Urinary bladder (tissue), 4 donors: ENCODE measurements at places on chromosomes 5 and 9. TPM values are rescaled to one million over a fixed set of nuclear protein-coding genes. Genes with fewer than 3 reads are reported as not detected.

The TMEM171 gene
- total RNA-seq = not detected

The IRGM gene
- total RNA-seq = not detected

The SPATA31A3 gene
- not detected for total RNA-seq

The CNTLN gene
- 49.3 TPM for total RNA-seq

The ZNF454 gene
- 10.6 TPM for total RNA-seq

The PKD2L2 gene
- total RNA-seq = 0.21 TPM

The IFNB1 gene
- not detected for total RNA-seq

The CLIC3 gene
- 3.6 TPM for total RNA-seq

The CCDC192 gene
- total RNA-seq = not detected

The DEPDC1B gene
- 8.4 TPM for total RNA-seq

The C5orf58 gene
- not detected for total RNA-seq

DNA sequence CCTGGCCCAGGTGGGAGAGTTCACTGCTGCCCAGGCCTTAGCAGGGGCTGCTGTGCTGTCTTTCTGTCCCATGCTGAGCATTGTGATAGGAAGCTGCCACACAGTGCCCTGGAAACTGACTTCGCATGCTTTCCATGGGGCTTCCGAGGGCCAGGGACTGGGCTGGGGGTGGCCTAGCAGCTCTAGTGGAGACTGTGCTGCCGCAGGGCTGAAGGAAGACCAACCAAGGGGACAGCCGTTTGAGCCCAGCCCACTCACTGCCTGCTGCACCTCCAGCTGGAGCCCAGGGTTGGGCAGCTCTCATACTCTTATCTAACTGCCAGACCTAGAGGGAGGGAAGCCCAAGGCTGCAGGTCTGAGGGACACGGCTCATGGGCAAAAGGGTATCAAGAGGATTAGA is 79.2 kb downstream of the RGS3 start:
- no peak for DNase-seq

- DNase-seq = no peak
These were observed 60.2 kb upstream of the SLC25A51 start for GRCh38 chr9:37963936-37964739.

- DNase-seq = no peak
These were observed 478 bp upstream of the GGTA1 start for GRCh38 chr9:121500165-121500478.

DNA sequence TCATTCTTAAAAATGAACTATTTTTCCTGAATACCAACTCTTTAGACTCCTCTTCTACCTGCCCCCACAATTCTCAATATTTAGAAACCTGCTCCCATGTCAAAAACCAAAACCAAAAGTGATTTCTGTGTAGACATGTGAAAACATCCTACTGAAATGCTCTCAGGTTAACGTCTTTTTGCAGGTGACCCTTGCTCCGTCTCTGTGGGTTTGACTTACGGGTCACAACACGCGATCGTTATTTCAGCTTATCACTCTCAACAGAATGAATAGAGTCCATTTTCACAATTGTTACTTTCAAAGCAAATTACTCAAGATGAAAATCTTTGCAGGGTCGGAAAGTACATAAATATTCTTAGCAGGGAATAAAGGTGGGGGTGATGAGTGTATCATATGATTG is 456.3 kb upstream of the SGCD start:
- DNase-seq = no peak

DNA sequence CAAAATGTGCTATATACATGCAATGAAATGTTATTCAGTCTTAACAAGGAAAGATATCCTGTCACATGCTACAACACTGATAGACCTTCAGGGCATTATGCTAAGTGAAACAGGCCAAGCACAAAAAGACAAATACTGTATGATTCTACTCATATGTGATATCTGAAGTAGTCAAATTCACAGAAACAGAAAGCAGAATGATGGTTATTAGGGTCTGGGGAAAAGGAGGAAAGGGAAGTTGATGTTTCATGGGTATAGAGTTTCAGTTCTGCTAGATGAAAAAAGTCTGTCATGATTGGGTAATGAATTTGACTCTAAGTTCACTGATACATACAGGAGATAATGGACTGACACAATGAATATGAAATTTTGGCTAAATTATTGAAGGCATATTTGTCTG is 11.2 kb upstream of the RIC1 start:
- no peak for DNase-seq

- DNase-seq = no peak
These were observed 447 bp downstream of the CRAT start for GRCh38 chr9:129109952-129110739.

DNA sequence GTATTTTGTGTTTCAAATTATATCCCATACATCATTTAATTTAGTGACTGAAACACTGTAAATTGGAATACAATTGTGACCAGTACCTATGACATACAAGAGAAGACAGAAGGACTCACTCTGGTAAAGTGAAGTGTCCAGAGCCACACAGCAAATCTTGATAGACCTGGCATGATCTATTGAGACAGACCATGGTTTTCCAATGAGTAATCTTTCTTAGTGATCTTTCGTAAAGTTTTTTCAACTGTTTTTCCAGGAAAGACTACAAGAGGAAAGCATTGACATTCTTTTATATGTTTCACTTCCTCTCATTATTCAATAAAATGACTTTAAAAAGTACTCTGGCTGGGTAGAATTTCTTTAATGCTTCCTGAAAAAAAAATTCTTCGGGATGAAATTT is 43.3 kb upstream of the ALDH1A1 start:
- DNase-seq = no peak

GRCh38 chr5:9774472-9775079 is 144.4 kb upstream of the TAS2R1 start:
- no peak for DNase-seq

- DNase-seq = no peak
These were observed 73.8 kb upstream of the XPA start for GRCh38 chr9:97770808-97771372.

DNA sequence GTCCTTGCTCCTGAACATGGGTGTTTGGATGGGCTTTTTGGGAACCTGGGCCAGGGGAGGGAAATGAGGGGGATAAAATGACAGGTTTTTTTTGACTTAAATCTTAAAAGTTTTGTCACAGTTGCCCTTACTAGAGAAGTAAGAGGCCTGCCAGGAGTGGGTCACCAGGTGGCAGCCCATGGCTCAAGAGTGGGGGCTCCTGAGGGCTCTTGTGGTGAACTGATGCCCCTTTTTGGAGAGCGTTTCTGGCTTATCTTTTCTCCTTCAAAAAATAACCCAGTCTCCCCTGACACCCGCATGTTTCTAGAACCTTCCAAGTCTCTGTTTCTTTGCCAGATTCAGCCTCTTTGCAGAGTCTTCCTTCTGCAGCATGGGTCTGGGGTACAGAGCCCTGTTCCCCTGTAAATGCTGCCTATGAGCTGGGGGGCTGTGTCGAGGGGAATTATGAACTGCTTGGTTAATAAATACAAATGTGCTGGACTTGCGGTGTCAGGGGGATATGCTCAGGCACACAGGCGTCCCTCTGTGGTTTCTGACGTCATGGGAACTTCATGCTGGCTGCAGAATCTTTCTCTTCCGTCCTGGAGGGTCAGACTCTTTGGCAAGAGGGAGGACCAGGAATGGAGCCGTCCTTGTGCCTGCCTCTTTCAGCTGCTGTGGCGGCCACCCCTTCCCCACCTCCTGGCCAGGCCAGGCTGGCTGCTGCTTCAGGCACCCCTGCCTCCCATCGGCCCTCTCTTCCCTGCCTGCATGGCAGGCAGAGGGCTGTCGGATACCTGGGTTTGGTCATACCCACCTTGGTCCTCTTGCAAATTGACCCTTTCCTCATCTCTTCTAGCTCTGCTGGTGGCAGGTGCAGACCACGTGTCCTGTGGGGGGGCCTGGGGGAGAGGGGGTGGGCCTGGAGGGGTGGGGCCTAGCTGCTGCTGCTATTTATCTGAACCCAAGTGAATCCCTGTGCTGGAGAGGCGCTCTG is 30.1 kb downstream of the PTPA start:
- no peak for DNase-seq

DNA sequence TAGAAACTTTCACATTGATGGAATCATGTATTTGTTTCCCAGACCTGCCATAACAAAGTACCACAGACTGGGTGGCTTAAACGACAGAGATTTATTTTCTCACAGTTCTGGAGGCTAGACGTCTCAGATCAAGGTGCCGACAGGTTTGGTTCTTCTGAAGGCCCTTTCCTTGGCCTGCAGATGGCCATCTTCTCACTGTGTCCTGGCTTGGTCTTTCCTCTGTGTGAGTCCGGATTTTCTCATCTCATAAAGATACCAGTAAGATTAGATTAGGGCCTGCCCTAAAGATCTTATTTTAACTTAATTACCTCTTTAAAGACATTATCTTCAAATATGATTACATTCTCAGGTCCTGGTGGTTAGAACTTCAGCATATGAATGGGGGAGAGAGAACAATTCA is 5.8 kb downstream of the USP20 start:
- DNase-seq = no peak

- DNase-seq = no peak
These were observed 29.9 kb downstream of the RUSC2 start for GRCh38 chr9:35519692-35520363.

GRCh38 chr5:165143741-165144140 is 1638.3 kb downstream of the MAT2B start:
- DNase-seq = no peak

GRCh38 chr5:107930092-107930491 is 259.4 kb upstream of the EFNA5 start:
- no peak for DNase-seq

GRCh38 chr9:70816316-70816715 is 305.1 kb downstream of the TRPM3 start:
- no peak for DNase-seq

DNA sequence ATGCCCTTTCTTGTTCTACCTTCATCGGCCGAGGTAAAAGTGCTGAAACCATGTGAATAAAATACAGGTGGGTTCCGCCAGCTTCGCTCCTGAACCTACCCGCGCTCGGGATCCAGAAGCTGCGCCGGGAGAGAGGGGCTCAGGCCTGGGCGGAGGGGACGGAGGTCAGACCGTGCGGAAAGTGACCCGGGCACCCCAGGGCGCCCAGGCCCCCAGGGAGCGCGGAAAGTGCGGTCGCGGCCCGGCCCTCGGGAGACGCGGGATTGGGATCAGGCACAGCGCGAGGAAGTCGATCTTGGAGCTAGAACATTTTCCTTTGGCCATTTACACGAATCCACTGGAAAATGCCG is 329 bp downstream of the SYK start:
- no peak for DNase-seq

GRCh38 chr5:1108865-1109174 is 3.0 kb downstream of the SLC12A7 start:
- no peak for DNase-seq

DNA sequence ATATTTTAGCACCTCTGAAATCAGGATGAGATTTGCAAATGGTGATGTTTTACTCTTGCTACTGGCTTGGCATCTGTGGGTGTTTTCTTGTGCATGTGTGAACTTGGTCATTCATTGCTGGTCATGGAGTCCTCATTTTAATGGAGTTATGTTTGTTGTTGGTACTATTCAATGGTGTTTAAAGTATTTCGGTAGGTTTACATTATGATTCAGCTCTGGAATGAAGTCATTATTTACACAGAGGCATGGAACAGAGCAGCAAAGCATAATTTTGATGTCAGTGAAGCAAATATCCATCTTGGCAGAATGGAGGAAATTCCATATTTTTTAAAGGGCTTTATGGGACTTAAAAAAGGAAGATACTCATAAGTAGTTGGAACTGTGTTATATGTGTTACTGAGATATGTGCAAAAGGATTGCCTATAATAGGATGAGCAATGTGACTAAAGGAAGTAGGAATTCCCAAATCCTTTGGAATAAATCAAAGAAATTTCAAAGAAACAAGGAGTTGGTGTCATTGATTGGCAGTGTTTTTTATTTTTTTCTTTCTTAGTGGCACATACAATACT is 147.4 kb downstream of the ACTBL2 start:
- DNase-seq = no peak

DNA sequence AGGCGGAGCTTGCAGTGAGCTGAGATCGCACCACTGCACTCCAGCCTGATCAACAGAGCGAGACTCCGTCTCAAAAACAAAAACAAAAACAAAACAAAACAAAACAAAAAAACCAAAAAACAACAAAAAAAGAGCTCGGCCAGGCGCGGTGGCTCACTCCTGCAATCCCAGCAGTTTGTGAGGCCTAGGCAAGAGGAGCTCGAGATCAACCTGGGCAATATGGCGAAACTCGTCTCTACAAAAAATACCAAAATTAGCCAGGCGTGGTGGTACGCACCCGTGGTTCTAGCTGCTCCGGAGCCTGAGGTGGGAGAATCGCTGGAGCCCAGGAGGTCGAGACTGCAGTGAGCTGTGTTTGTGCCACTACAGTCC is 20.2 kb downstream of the TRIM7 start:
- DNase-seq = no peak

DNA sequence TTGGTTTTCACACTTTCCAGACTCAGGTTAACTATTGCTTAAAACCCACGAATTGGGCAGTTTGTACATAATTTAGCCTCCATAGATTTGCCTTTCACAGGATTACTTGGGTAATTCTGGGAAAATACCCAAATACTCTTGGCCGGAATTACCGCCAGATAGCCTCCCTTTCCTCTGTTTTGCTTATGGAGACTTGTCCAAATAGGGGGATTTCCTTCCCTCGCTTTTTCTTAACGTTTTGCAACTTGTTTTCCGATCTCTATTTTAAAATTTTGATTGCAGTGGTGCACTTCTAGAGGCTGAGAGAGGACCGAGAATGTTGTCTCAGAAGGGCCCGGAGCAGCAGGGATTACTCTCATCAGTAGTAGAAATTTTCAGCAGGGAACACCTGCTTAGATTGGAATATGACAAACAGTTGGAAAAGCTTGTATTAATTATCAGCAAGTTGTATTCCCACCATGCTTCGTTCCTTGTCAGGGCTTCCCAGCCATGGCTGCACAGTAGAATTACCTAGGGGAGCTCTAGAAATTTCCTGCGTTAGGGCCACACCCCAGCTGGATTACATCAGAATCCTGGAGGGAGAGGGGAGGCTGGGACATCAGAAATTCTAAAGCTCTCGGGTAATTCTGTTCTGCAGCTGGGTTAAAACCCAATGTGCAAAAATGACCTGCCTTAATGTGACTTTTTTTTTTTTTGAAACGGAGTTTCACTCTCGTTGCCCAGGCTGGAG is 329.1 kb downstream of the SH3GL2 start:
- DNase-seq = no peak

DNA sequence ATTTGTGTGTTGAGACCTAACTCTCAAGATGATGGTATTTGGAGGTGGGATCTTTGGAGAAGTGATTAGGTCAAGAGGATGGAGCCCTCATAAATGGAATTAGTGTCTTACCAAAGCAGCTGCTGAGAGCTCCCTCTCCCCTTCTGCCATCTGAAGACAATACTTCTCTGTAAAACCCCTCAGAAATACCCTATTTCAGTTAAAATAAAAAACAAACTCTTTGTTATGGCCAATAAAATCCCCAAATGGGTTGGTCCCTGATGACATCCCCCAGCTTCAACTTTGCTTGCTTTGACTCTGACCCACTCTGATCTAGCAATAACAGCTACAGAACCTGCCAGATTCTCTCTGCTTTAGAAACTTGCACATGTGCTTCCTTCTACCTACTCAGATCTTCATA is 100.9 kb downstream of the SNCAIP start:
- no peak for DNase-seq

DNA sequence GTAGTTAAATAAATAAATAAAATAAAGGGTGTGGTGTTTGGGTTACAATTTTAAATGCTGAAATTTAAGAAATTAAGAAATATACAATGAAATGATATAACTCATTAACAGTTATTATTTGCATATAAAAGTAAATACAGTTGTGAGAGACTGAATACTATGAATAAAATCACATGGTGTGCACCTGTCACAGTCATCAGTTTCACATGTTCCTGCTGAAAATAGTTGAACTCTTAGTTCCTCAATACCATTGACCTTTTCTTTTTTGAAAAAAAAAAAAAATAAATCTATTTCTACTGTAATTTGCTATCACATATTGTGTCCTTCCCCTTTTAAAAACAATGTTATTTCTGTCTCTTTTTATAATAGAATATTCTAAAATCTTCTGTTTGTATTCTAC is 130.9 kb upstream of the CHD1 start:
- no peak for DNase-seq
